ENCODE measurements at places on chromosomes 1 and 21.

DNA sequence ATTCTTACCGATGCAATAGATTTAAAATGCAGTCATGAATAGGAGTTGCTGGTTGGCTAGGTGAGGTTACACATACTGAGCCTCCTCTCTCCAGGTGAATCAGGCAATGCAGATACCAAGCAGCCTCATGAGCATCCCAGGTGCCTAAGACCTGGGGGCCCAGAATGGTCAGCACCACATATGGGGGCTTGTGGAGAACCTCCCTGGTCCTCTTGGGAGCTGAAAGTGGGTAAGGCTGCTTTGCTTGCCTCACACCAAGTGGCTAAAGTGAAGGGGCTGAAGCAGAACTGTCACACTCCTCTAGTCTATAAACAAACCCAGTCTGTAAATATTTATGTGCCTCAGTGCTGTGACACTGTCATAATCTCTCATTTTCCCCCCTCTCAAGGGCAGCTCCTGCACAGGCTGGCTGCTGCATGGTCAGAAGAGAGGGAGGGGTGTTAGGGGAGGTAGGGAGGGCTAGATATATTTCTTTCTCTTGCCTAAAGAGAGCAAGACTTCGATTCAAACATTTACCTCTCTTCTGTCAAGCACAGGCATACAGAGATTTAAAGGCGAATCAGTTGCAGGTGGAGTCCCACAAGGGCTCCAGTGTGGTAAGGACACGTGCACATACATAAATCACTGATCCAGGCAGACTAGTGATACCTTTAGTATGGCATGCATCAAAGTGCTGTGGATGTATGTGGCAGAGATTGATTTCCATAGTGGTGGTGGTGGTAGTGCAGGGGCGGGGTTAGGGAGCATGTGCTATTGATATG lies 157.9 kb upstream of the TNR start:
- DNase-seq, result no peak

DNA sequence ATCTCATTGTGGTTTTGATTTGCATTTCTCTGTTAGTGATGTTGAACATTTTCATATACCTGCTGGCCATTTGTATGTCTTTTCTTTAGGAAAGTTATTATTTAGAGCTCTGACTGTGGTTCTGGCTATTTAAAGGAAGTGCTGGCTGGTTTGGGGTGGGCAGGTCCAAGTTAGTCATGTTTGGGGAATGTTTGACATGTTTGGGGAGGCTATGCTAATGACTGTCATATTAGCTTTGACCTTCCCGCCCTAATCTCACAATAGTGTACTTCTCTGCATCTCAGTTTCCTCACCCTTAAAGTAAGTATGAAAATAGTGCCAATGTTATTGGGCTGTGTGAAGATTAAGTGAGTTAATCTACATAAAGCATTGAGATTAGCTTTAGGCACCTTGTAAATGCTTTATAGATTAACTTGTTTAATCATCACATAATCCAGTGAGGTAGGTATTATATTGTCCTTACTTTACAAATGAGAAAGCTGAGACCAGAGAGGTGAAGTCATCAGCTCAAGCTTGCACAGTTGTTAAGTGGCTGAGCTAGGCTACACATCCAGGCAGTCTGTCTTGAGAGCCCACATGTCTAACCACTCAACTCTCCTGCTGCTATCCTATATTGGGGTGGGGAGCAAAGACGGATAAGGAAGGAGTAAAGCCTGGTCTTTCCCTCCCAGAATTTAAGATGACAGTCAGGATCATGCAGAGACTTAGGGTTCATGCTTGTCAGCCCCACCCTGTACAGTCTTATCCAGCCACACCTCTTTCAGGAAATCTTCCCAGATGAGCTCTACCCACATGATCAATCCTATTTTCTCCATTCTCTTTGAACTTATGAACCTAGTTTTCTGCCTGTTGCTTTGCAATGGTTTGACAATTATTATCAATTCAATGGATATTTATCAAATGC lies 22.8 kb upstream of the CRNN start:
- no peak for DNase-seq

DNA sequence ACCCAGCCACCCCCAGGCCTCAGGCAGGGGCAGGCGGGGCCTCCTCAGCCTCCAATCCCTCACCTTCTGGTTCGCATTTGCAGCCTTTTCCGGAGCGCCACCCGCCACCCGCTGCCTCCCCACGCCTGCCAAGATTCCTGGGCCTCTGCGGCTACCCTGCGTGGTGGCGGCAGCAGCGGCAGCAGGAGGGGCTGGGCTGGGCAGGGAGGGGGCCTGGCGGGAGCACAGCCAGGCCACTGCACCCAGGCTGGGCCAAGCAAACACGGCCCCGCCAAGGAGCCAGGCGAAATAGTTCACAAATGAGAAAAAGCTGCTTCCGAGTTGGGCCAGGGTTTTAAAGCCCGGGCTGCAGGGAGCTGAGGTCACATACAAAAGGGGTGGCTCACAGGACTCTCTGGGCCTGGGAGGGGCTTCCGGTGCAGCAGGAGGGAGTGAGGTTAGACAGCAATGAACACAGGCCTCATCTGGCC lies 9.8 kb downstream of the COL8A2 start:
- DNase-seq, result no peak

DNA sequence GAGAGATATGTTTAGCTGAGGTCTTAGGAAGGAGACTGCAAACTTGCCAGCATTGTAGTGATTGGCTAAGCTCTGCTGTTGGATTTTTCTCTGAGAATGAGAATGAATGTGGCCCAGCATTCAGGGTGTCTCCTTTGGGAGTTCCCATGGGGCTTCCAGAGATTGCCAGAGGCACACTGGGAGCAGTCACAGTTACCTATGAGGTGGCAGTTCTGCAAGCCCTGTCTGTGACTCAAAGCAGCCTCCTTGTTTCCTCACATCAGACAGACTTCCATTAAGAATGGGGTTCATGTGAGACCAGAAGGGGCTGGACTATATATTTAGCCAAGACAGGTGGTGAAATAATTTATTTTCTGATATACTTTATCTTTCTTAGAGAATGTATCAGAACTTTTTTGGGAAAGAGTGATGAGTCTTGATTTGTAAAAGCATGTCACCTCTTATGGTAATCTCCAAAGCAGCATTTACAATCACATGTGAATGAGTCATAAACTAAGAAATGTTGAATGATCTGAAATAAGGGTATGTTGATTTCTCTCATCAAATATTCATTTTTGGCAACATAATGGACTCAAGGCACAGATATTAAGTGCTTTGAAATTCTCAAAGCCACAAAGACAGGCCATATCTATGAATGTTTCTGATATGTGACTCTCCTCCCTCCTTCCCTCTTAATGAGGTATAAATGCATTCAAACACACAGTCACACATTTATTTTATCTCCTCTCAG lies 9.5 kb upstream of the SLC19A2 start:
- no peak for DNase-seq

- DNase-seq, result no peak
These were observed 19.4 kb upstream of the LRRN2 start for GRCh38 chr1:204704794-204705492.

- DNase-seq, result no peak
These were observed 32.4 kb downstream of the RGS5 start for GRCh38 chr1:163170331-163170730.

GRCh38 chr1:11938722-11939526 lies 4.4 kb downstream of the PLOD1 start:
- DNase-seq, result no peak

- no peak for DNase-seq
These were observed 4.1 kb downstream of the ILDR2 start for GRCh38 chr1:166971252-166971651.

- peak; percentile 87 for DNase-seq
These were observed 15.3 kb downstream of the CD2 start for GRCh38 chr1:116769561-116769977.

DNA sequence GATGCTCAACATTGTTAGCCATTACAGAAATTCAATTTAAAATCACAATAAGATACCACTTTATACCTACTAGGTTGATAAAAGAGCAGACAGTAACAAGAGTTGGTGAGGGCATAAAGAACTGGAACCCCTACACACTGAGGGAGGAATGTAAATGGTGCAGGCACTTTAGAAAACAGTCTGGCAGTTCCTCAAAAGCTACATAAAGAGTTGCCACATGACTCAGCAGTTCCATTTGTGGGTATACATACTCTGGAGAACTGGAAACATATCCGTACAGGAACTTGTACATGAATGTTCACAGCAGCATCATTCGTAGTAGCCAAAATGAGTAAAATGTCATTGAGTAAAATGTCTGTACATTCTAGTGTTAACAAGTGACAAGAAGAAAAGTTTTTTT lies 17.0 kb downstream of the NSL1 start:
- DNase-seq, result peak; percentile 95

GRCh38 chr1:119648620-119649004 lies 546 bp upstream of the ZNF697 start:
- no peak for DNase-seq

All from MV-4-11 (cell line).